ENCODE measurements at places on chromosomes 12 and 14.

- no peak for DNase-seq
These were observed 80.0 kb downstream of the DICER1 start for GRCh38 chr14:95077345-95077744.

GRCh38 chr14:58994130-58994529 lies 194.3 kb upstream of the DAAM1 start:
- DNase-seq: no peak

DNA sequence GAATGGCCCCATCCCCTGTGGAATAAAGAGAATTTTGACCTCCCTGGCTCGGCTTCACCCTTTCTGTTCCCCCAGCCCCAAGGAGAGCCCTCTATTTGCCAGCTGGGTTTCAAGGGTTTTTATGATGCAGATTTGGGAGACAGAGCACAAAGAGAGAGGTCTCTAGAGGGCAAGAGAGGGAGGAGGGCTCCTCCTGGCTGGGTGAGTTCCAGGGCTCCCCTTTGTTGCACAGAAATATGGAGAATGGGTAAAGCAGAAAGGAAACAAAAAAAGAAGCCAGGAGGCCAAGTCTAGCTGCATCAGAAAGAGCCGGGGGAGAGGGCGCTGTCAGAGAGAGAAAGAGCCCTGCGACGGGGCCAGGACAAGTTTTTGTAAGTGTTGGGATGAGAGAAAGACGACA lies 319.6 kb upstream of the RTL1 start:
- no peak for DNase-seq

GRCh38 chr12:69515394-69515930 lies 45.3 kb downstream of the FRS2 start:
- DNase-seq: no peak

DNA sequence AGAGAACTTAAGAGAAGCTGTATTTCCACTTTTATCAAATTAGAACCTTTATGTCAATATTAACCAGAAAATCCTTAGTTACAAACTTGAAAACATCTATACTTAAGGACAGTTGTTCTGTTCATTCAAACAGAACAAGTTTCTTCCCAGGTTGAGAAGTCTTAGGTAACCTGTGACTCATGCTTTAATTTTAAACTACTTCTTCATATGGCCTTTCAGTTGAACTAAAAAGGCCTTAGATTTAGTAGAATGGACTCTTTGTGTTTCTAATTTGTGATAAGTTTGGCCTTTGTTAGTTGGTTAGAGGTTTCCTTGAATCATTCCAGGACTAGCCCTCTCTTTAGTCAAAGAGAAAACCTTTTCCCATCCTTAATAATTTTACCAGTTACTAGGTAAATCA lies 274.2 kb downstream of the FUT8 start:
- DNase-seq: no peak

DNA sequence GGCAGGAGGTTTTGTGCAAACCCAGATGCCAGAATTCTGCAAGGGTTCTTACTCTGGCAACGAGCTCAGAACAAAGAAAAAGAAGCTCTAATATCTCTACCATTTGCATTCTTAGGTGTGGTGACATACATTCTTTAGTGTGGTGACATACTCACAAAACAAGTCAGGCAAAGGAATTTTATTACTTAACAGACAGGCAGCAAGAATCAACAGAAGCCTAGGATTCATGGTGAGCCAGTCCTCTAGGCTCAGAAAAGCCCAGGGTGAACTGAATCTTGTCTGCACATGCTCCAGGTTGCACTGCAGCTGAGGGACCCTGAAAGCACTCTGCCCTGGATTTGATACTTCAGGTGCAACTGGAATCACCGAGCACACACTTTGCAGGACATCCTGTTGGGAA lies 122.4 kb upstream of the PTPRQ start:
- DNase-seq: no peak

GRCh38 chr12:60101715-60102114 lies 505.9 kb downstream of the SLC16A7 start:
- DNase-seq: no peak

GRCh38 chr14:91400696-91401095 lies 16.9 kb downstream of the CCDC88C start:
- DNase-seq: no peak

DNA sequence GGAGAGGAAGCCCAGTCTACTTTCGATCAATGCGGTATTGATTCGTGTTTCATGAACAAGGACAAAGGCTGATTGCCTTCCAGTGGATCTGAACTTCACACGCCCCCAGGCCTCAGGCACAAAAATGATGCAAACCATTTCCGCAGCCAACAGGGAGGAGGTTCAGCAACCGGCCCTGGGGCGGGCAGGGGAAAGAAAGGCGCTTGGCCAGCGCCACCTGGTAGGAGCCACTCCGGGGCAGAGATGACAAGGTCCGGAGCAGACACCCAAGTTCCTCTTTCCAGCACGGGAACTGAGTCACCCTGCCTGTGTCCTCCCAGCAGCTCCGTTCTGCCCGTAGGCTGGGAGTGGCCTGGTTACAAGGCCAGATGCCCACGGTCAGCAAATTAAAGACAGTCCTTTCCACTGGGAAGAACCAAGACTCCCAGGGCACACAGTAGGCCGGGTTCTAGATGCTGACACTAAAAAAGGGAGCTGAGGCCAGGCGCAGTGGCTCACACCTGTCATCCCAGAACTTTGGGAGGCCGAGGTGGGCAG lies 136.3 kb downstream of the SCARB1 start:
- DNase-seq: no peak

- DNase-seq: no peak
These were observed 272.9 kb downstream of the EGLN3 start for GRCh38 chr14:33678005-33678404.

GRCh38 chr12:79659961-79660431 lies 30.8 kb downstream of the PAWR start:
- DNase-seq: no peak

GRCh38 chr12:125720961-125721360 lies 655.7 kb downstream of the AACS start:
- no peak for DNase-seq

GRCh38 chr14:93068711-93069110 lies 47.0 kb downstream of the ITPK1 start:
- no peak for DNase-seq

GRCh38 chr14:51578853-51579252 lies 72.9 kb upstream of the FRMD6 start:
- no peak for DNase-seq

DNA sequence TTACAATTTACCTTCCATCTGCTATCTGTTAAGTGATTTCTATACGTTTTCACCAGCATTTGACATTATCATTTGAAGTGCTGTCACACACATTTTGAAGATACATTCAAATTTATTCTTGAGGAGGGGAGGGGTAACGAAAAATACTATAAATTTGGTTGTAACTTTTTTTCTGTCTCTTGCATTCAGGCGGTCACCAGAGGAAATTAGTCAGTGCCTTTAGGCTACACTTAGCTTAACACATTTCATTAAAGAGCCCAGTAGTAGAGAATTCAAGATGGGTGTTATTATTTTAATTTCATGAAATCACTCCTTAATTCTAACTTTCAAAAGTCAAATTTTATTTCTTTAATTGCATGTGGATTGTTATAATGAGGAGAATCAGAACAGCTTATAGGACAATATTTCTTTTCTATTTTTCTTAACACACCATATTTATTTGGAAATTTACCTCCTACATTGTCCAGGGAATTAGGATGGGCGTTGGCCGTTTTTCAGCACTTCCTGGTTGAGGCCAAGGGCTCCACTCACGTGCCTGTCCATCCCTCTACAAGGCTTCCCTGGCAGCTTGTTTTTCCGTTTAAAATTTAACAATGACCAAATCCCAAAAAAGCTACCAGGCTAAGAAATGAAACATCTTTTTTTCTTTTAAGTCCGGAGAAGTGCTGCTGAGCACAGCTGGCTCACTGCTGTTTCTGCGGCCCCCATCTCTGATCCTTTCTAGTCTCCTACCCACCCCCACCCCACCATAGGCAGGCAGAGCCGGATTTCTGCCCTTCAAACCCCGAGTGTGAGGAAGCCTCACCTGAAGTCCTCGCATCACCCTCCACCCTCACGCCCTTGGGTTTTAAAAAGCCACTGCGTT lies 1.1 kb upstream of the FAR2 start:
- no peak for DNase-seq

DNA sequence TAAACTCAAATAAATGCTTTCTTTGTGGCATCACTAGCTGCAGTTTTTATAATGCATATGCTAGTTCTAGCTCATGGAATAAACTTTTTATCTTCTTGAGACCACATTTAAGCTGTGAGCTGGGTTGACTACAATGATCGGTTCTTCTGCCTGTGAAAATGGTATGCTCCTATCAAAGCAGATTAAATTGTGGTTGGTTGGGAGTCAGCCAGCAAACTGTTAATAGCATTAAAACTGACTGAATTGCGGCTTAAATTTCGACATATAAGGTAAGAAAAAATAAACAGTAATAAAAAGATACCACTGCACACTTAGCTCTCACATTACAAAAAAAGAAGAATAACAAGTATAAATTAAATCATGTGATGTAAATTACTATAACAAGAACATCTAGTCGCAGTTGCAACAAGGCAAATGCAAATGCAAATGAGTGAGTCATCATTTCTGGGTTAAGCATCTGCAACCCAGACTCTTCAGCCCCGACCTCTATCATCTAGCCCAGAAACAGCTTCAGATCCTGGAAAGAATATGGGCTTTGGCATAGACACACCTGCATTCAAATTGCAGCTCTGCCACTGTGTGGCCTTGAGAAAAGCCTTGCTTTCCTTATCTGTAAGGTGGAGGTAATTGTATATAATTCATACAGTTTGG lies 19.8 kb upstream of the DHRS7 start:
- DNase-seq: no peak

- DNase-seq: peak; percentile 4
These were observed 85.4 kb downstream of the PTCSC3 start for GRCh38 chr14:36091096-36091495.

- no peak for DNase-seq
These were observed 289.3 kb downstream of the MED13L start for GRCh38 chr12:115988212-115988611.

GRCh38 chr14:24430682-24431568 lies 1.2 kb downstream of the KHNYN start:
- DNase-seq: no peak

DNA sequence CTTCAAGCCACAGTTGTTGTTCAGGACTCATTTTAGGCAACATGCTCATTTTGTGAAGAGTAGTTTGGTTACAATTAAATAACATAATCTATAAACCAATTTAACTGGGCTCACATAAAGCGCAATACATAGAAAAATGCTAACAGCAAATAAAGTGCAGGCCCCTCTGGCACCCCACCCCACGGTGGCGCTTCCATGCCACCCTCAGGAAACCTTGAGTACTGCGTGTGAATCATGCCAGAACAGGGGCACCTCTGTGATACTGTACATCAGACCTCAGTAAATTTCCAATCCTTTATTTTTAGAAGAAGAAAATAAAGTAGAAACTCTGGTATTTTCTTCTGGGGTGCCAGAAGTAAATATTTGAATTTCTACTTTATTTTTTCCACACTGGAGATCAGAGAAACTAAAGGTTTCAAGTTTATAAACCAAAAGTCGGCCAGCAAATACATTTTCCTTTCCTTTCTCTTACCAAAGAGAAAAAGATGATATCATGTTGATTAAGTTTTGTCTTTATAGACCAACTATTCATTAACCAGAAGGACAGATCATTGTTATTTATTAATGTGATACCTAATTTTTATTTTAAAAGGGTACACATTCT lies 316.8 kb downstream of the PAWR start:
- no peak for DNase-seq

DNA sequence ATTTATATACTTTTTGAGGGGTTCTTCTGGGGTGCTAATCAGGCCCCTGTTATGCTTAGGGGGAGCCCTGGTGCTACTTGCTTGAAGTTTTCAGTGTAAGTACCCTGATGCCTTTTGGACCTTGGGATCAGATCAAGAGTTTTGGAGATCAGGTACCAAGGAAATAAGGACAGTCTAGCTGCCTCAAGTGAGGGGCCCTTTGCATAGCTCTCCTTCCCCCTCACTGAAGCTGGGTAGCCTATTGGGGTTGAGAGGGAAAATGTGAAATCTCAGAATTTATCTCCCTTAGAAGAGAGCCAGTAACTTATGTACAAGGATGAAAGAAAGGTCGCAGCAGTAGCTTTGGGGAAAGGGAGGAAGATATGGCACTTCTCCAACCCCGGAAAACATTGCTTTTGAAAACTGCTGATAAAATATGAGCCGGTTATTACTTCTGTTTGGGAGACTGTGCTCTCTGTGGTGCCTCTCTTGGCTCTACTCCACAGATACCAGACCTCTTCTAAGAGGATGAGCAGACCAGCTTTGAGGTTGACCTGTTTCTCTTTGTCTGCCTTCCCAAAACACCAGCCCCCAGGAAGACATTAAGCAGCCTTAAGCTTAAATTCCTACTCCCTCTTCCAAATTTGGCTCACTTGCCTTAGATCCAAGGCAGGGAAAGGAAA lies 8.8 kb upstream of the AMHR2 start:
- DNase-seq: no peak

- no peak for DNase-seq
These were observed 11.7 kb upstream of the RIN3 start for GRCh38 chr14:92501891-92502351.

- DNase-seq: no peak
These were observed 1.8 kb upstream of the TUBA1B start for GRCh38 chr12:49133014-49133413.

DNA sequence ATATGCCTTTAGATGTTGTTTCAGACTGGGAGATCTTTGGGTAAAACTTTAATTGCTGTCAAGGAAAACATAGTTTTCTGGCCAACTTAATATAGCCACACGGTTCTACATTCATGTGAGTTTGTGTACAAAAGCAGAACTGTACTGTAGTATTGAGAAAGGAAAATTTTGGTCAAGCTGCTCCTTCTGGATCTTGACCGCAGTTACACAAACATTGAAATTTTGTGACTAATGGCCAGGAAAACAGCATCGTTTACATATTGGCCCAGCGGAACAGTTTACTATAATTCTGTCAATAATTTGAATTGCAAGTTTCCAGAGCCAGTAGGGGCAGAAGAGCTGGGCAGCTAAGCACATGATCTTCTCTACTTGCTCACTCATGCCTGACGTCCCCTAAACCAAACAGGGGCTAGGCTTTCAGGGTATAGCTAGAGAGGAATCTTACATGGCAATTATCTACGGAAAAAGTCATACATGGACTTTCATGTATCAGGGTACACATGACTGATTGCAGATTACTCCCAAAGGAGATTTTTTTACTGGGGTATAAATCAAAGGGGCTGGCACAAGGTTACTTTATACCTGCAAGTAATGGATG lies 11.4 kb upstream of the ART4 start:
- no peak for DNase-seq

DNA sequence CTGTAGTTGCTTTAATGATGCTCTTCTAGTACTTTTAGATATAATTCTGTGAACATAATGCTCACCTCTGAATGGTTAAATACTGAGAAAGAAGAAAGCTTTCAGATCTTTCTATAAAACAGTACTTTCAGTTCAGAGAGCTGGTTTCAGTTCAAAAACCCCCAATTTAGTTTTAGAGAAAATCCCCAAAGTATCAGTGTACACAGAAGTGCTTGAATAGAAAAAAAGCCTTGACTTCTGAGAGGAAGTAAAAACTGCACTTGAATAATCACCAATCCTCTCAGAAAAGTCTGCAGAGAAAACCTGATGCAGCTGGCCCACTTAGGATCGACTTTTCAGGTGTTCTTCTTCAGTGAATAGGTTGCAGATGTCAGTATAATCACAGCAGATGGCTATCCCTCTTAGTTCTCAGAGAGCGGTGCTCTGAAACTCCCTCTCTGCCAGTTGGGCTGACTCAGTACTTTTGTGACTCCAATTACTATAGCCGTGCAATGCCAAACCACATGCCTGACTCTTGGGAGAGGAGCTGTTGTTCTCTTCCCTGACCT lies 616.3 kb downstream of the LRFN5 start:
- no peak for DNase-seq

Data from GOT3 (cell line).